ENCODE measurements at places on chromosomes 5 and 9.

GRCh38 chr5:5826911-5827310 lies 404.4 kb downstream of the ICE1 start:
- no peak for DNase-seq

- peak; percentile 47 for DNase-seq
Observed at GRCh38 chr5:43193181-43193893, 1.3 kb downstream of the NIM1K start.

GRCh38 chr5:146515473-146516150 lies 378 bp downstream of the GPR151 start:
- DNase-seq, result no peak

DNA sequence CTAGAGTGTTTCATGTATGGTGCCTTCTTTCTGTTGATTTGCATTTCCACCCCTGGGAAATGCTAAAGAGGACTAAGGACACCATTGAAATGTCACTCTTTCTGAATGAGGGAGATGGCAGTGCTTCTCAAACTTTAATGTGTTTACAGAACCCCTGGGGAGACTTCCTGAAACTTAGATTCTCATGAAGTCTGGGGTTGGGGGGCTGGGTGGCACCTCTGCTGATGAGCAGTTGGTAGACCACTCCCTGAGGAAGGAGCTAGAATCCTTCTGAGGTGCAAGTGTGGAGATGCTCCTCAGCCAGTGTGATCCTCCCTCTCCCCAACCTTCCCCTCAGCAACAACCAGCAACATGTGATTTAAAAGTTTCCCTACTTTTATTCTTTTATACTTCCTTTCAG lies 546.8 kb downstream of the LRRC70 start:
- DNase-seq, result no peak

DNA sequence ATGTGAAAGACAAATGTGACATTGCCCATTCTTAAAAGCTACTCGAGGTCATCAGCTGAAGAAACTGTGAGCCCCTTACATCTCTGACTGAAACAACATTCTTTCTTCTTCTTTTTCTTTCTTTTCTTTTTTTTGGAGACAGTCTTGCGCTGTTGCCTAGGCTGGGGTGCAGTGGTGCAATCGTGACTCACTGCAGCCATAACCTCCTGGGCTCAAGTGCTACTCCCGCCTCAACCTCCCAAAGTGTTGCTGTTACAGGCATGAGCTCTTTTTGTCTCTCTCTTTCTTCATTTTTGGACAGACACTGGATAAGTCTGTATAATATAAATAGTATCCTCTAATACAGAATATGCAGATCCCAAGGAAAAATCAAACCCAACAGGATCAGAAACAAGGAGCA lies 263.7 kb upstream of the KLF9 start:
- no peak for DNase-seq

DNA sequence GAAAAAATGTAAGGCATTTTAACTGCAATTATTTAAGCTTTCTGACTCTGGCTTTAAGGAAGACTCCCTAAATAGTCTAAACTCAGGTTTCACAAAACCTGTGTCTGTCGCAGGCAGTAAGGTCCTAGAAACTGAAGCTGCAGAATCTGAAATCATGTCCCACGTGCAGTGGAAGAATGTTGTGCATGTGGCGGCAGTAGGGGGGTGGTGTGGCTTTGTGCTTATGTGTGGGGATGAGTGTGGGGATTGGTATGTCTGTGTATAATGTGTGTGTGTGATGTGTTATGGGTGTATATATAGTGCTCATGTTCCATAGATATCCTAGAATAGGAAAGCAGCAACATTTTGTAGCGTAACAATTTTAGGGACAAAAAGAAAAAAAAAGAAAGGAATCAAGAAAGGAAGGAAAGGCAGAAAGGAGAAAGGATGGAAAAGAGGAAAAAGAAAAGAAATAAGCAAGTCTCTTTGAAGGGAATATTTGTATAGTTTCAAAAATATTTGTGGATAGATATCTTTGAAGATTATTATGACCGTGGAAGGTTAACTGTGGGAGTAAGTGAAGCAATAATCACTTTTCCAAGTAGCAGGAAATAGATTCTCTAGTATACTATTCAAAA lies 6.6 kb downstream of the ANKDD1B start:
- DNase-seq, result no peak

GRCh38 chr5:84014966-84015365 lies 294.3 kb upstream of the HAPLN1 start:
- DNase-seq, result no peak

- DNase-seq, result no peak
Observed at GRCh38 chr5:149838881-149839739, 105.5 kb downstream of the PDE6A start.

- no peak for DNase-seq
Observed at GRCh38 chr9:123942542-123942941, 12.6 kb upstream of the DENND1A start.

- peak; percentile 59 for DNase-seq
Observed at GRCh38 chr5:68464424-68464823, 248.9 kb downstream of the PIK3R1 start.

DNA sequence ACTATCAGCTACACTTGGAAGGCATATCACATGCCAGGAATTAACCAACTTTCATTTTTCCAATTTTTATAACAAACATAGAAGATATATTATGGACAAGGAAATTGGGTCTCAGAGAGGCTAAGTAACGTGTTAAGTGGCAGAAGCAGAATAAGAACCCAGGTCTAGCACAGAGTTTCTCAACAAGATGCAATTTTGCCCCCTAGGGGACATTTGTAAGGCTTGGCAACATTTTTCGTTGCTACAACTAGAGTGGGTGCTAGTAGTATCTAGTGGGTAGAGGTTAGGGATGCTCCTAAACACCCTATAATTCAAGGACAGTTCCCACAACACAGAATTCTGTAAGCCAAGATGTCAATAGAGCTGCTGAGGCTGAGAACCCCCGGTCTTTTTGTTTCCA lies 180.6 kb downstream of the SNCAIP start:
- DNase-seq, result no peak

DNA sequence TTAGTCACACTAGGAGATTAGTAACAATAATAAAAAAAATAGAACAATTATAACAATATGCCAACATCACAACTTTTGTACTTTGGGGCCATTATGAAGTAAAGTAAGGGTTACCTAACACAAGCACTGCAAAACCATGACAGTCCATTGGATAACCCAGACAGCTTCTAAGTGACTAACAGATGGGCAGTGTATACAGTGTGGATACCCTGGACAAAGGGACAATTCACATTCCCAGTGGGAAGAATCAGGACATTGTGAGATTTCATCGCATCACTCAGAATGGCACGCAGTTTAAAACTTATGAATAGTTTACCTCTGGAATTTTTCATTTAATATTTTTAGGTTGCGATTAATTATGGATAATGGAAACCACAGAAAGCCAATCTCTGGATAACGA lies 45.6 kb upstream of the JADE2 start:
- DNase-seq, result no peak

DNA sequence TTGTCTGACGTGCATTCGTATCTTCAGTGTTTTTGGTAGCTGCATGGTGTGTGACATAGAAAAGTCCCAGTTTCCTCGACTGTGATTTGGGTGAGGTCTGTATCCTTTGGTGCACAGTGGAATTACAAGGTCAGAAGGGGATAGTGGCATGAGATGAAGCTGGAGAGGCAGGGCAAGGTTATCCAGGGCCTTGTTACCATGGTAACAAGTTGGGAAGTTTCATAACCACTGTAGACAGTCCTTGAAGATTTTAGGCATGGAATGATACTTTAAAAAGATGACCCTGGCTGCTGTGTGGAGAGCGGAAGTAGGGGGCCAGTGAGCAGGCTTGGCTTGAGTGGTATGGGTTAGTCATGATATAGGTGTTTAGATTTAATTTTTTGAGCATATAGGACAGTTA lies 11.9 kb downstream of the EHMT1 start:
- no peak for DNase-seq

DNA sequence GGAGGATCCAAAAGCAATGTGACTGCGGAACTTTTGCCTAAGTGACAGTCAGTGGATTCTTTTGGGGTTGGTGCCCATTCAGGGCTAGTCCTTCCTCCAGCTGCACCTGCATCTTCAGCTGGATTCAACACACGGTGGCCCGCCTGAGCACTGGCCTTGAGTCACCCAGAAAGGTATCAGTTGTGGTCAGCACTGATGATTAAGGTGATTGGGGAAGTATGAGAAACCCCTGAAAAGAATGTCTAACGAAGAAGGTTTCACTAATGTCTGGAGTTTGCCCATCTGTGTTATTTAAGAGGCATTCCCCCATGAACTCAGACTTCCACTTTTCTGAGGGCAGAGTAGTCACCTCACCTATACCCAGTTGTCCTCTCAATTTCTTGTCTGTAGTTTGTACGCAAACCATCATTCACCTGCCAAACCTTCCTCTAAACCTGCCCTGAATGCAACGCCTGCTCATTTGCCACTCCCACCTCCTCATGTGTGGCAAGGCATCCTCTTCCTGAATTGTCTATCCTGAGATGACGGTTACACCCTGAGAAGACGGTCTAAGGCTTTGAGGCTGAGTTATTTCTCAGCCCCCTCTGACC lies 27.2 kb downstream of the CSF2 start:
- DNase-seq, result no peak

DNA sequence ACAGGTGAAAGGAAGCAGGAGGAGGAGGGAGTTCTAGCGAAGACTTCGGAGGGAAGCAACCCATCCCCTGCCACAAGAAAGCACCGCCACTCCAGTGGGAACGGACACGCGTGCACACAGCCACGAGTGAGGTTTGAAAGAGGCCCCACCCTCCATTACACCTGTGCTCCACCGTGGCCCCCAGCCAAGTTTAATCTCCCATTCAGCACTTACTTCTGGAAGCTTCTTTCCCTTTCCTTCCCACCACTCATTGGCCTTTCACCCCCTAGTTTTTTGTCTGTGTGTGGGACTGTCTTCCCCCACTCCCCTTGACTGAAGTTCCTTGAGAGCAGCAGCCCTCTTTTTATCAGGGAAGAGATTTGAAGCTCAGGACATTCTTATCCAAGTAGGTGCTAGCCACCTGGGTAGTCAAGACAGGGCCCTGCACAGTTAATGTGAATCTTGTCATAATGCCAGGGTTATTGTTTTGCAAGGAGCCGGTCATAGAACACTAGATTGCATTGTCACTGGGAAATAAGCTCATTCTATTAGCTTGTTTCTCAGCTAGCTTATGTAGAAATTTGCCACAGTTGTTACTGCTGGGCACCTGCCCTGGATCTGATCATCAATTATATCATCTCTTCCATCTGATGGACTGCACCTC lies 256.0 kb downstream of the DOCK8 start:
- DNase-seq, result no peak

- DNase-seq, result no peak
Observed at GRCh38 chr5:133230823-133231578, 179.2 kb downstream of the HSPA4 start.

DNA sequence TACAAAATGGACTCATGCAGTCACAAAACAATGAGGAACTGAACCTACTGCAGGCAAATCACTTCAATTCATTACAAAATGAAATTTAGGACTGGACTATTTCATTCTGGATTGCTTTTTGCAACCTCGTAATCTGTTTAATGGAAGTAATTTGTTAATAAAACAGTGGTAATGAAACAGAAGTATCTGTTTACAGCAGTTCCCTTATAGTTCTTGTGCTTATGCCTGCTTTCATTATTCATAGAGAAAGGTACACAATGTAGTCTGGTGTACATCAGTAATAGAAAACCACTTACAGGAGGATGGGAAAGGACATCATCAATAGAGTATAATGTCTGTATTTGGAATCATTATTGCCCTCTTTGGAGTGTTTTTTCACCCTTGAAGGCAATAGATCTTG lies 389.2 kb upstream of the NUDT12 start:
- no peak for DNase-seq

GRCh38 chr5:179307931-179308471 lies 37.3 kb downstream of the ADAMTS2 start:
- DNase-seq, result no peak

GRCh38 chr5:179967489-179967888 lies 59.8 kb upstream of the TBC1D9B start:
- no peak for DNase-seq

DNA sequence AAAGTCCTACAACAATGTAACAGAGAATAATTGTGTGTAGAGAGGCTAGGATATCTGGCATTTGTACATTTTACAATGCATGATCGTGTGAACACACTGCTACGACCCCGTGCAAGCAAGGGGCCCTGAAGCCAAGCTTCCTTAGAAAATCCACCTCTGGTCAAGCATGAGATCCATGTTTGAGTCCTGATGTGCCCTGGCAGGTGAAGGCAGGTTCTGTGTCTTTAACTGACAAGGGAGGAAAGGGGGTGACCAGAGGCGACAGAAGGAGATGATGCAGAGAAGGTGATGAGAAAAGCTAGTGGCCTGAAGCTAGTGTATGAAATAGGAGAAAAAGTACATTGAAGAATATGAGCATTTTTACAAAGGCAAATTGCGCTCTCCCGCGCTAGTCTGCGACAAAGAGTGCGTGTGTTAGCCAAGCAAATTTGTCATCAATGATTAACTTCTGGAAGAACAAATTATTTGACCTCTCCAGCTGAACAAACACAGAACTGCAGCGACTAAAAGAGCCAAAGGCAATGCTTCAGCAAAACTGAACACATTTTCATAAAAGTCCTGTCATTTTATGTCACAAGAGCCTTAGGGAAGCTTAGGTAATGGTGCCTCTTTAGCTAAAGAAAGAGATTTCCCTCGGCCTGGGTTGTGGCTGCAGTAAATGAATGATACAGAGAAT lies 101.7 kb upstream of the DAPK1 start:
- no peak for DNase-seq

- DNase-seq, result no peak
Observed at GRCh38 chr5:27619982-27620381, 581.6 kb upstream of the CDH9 start.

- no peak for DNase-seq
Observed at GRCh38 chr5:105238561-105238960, 1676.0 kb upstream of the NUDT12 start.

DNA sequence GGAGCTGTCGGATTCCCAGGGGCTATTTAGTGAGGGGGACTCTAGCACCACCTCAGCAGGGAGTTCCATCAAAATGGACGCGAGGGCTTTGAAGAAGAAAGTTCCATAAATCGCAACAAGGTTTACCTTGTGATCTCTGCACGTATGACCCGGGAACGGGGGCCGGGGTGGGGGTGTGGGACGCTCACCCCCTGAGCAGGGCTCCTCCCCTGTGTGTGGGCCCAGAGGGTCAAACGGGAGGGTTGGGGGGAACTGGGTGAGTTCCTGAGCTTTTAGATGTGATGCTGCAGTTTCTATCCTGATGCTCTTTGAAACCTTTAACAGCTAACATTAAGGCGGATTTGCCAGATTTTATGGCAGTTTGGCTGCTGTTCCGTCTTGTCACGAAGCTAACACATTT lies 18.9 kb upstream of the LRRC14B start:
- no peak for DNase-seq

DNA sequence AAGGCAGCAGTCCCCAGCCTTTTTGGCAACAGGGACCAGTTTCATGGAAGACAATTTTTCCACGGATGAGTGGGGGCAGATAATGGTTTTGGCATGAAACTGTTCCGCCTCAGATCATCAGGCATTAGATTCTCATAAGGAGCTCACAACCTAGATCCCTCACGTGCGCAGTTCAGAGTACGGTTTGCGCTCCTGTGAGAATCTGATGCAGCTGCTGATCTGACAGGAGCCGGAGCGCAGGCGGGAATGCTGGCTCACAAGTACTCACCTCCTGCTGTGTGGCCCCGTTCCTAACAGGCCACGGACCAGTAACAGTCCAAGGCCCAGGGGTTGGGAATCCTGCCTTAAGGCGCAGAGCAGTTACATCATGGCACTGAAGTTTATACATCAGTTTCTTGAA lies 3.3 kb upstream of the BRD3 start:
- DNase-seq, result no peak
